Karpas-422 (cell line): ENCODE measurements at places on chromosomes 11 and 22.

- no peak for DNase-seq
Observed at GRCh38 chr11:72353861-72354260, 80.5 kb downstream of the CLPB start.

DNA sequence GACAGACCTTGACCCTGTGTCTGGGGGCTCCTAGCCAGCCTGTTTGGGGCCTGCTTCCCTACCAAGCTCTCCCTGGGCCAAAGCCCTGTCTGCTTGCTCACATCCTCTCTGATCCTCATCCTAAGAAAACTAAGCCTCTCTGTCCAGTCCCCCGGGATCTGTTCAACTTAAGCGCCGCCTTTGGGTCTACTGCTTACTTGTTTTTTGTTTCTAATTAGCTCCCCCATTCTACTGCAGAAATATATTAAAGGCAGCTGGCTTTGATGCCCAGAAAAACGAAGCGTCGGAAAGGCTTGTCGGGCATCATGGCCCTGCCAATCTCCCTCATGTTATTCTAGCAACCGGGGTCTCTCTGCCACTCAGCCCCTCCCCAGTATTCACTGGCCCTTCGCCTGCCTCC is 3.4 kb downstream of the DSCAML1 start:
- DNase-seq: no peak

GRCh38 chr11:111719379-111719778 is 46.8 kb downstream of the PPP2R1B start:
- DNase-seq: no peak

GRCh38 chr11:86755146-86755545 is 45.2 kb upstream of the PRSS23 start:
- DNase-seq: no peak

DNA sequence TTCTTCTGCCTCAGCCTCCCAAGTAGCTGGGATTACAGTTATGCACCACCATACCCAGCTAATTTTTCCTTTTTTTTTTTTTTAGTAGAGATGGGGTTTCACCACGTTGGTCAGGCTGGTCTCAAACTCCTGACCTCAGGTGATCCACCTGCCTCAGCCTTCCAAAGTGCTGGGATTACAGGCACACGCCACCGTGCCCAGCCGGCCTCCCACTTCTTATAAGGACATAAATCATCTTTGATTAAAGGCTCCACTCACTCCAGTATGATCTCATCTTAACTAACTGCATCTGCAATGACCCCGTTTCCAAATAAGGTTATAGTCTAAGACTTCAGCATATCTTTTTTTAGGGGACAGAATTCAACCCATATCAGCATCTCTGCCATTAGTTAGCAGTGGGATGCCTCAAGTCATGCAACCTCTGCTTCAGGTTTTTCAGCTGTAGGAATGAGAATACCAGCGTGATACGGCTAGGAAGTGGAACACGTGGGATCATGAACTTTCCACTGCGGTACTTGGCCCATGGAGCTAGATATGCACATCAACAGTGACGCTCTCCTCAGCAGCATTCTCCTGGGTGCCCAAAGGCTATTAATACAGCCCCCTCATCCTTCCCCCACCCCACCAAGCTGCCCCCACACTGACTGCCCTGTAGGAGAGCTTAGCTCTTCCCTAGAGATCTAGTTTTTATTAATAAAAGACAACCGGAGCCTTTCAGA is 41.4 kb downstream of the MCHR1 start:
- DNase-seq: no peak

DNA sequence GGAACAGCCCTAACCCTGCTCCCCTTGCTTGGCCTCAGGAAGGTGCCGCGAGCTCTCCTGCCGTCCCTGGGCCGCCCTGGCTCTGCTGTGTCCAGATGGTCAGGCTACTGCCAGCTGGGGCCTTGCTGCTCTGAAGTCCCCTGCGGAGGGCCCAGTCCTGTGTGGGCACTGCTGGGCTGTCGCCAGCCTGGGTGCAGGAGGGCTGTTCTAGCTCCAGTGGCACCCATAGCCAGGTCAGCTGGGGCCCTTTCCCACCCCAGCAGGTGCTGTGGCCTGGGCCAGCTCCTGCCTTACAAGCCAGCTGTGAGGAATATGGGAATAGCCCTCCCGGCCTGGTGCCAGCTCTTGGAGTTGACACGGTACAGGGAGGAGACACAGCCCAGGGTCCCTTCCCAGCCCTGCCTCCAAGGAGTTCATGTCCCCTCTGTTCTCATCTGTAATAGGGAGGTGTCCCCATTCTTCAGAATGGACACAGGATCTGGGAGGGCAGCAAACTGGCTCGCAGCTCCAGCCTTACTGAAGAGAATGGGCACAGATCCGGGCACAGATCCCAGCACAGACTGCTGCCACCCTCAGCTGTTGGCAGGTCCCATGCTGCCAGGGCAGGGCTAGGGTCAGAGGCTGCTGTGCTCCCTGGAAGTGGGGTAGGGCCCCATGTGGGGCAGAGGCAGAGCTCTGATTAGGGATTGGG is 3.9 kb downstream of the DERL3 start:
- no peak for DNase-seq

DNA sequence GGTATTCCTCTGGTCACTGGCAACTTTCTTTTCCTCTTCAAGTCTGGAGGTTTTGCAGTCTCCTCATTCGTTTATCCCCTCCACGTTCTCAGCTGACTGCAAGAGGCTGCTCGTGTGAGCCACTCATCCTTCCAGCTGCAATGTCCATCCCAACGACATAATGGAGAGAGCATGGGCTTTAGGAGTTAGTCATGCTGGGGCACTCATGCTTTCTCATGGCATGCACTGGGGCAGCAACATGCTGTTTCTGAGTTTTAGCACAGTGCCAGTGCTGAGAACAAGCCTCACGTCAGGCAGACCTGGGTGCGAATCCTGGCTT is 7.1 kb downstream of the DCPS start:
- no peak for DNase-seq

GRCh38 chr22:19383292-19383691 is 48.2 kb downstream of the HIRA start:
- DNase-seq: no peak

- DNase-seq: no peak
Observed at GRCh38 chr11:75199412-75199955, 41.1 kb upstream of the TPBGL start.

DNA sequence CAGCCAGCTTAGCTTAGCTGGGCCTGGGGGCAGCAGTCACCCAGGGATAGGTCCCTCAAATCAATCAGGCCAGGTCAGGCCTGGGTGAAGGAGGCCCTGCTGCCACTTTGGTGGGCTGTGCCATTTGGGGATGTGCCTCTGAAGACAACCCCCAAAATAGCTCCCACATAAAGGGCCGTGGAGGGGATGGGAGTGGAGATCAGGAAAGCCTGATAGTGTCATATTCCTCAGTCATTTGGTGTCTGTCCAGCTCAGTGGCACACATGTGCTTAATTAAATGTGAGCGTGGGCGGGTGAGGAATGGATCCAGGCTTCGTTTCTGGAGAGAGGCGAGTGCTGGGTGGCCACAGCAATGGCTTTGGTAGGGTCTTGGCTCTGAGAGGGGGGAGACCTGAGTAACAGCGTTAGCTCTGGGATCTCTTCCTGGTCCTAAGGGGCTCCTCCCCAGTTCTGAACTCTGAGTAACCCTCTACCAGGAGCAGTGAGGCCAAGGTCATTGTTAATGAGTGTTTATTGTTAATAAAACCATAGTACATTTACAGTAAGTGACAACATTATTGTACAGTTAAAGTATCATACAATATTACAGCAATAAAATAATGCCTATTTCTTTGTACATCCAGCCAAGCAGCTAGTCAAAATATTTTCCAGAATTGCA is 45.2 kb downstream of the NAT10 start:
- DNase-seq: no peak

- DNase-seq: peak; percentile 77
Observed at GRCh38 chr11:5291207-5291838, 10.4 kb downstream of the OR51B4 start.

GRCh38 chr22:31278626-31279326 is 13.5 kb downstream of the PIK3IP1 start:
- DNase-seq: no peak

GRCh38 chr11:120801801-120802689 is 221.9 kb upstream of the TBCEL start:
- DNase-seq: peak; percentile 68

DNA sequence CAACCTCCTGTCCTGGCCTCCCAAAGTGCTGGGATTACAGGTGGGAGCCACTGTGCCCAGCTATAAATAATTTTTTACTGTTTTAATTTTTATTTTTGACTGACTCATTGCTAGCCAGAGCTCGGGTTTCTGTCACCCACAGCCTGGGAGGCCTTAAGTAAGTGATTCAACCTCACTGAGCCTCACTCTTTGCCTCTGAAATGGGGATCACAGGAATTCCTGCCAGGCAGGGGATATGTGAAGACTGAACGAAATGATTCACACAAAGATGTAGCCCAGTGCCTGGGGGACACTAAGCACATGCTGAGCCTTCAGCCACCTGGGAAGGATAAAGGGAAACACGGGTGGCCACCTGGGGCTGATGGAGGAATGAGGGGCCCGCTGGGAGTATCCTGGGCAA is 3.8 kb upstream of the LRRC74B start:
- DNase-seq: no peak

- DNase-seq: no peak
Observed at GRCh38 chr11:68044145-68044813, 5.5 kb downstream of the TCIRG1 start.

GRCh38 chr11:27195837-27196202 is 155.2 kb downstream of the BBOX1 start:
- DNase-seq: no peak

GRCh38 chr11:47278058-47278457 is 8.1 kb downstream of the MADD start:
- DNase-seq: no peak

DNA sequence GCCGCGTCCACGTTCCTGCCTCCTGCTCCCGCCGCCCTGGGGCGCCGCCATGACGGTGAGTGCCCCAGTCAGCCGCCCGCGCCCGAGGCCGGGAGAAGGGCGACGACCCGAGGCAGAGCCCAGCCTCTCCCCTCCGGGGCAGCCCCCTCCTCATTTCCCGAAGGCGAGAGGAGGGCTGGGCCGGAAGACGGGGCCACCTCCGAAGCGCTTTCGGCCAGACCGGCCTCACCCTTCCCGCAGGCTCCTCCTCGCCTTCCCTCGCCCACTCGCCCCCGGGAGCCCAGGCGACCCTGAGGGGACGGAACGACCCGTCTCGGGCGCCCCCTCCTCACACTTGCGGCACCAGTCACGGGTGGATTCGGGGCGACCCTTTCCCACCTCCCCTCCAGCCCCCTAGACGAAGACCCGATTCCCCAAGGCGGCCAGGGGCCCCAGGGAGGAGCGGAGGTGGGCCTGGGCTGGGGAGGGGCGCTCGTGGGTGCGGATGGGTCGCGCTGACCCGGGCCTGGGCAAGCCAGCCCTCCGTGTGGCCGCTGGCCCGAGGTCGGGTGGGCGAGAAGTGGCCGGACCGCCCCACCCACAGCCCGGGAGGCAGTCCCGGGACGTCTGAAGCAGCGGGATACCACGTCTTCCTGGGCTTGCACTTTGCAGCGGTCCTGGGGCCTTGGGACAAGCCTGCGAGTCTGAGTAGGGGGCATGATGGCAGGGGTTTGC is 49.7 kb downstream of the TRIOBP start:
- DNase-seq: no peak

DNA sequence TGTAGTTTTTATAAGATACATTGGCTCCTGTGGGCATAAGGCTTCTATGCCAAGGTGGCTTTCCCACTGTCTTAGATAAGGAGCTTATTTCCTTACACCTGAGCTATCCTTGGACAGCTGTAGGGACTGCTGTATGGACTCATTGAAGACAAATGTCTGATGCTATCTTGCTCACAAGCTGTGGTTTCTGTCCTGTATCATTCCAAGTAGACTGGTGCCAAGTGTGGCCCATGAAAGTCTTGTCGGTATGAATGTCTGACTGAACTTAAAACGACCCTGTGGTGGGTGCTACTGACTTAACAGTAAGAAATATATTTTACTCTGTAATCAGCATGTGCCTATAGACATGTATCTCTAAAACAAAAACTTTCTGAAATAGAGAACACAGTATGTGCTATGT is 45.0 kb downstream of the LARGE2 start:
- DNase-seq: no peak

DNA sequence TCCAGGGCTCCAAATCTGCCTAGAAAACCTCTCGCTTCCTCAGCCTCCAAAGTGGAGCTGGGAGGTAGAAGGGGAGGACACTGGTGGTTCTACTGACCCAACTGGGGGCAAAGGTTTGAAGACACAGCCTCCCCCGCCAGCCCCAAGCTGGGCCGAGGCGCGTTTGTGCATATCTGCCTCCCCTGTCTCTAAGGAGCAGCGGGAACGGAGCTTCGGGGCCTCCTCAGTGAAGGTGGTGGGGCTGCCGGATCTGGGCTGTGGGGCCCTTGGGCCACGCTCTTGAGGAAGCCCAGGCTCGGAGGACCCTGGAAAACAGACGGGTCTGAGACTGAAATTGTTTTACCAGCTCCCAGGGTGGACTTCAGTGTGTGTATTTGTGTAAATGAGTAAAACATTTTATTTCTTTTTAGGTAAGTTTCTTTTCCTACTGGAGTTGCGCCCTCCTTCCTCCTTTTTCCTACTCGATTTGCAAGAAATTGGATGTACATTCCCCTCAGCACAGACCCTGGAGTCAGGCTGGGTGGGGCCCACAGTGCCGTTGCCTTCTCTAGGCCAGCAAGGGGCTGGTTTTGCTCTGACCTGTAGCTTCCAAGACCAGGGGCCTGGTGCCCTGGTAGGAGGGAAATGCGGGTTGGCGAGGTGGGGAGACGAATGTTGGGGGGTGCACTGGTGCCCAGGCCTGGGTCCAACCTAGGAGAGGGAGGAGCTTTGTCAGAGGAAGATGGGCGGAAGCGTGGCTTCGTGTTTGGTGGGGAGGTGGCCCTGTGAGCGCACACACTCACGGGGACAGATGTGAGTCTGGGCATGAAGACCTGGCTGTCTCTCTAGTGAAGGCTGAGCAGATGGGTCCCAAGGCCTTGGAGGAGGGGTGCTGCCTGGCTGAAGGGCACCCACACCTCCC is 50.6 kb downstream of the ST14 start:
- no peak for DNase-seq

- DNase-seq: no peak
Observed at GRCh38 chr11:1748636-1749394, 1.6 kb downstream of the IFITM10 start.

DNA sequence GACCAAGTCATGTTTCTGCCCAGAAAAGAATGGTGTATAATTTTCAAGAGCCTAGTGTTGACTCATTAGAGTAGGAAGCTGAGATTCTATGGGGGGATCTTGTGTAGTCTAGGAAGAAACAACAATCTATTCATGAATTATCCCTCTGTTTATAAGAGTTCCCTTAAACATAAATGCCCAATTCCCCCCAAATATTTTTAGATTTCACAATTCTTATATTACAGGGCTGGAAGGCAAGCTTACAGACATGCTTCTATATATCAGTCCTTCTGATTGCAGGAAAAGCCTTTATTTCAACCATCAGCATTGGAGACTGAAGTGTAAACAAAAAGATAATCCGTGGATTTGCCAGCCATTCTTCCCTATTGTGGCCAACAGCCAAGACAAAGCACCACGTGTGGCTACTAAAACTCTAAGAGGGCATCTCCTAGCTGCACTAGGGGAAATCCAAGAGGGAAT is 71.4 kb downstream of the NAT10 start:
- no peak for DNase-seq

GRCh38 chr22:45452565-45453379 is 39.3 kb downstream of the RIBC2 start:
- DNase-seq: no peak

- DNase-seq: no peak
Observed at GRCh38 chr22:50601669-50602337, 1.2 kb downstream of the MAPK8IP2 start.

GRCh38 chr11:111913997-111914396 is 1.5 kb downstream of the HSPB2 start:
- no peak for DNase-seq

GRCh38 chr11:20754933-20755332 is 85.5 kb downstream of the NELL1 start:
- peak; percentile 62 for DNase-seq

GRCh38 chr22:25120093-25120561 is 79.5 kb upstream of the CRYBB3 start:
- no peak for DNase-seq
